ENCODE measurements at places on chromosomes 13 and 19.

DNA sequence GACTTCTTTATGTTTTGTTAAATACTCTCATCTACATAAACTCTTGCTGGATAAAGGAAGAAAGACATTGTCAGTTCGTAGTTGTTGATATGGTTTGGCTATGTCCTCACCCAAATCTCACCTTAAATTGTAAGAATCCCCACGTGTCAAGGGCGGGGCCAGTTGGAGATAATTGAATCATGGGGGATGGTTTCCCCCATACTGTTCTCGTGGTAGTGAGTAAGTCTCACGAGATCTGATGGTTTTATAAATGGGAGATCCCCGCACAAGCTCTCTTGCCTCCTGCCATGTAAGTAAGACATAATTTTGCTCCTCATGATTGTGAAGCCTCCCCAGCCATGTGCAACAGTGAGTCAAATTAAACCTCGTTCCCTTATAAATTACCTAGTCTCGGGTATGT is 3.6 kb downstream of the ADGRE1 start:
- DNase-seq, result no peak

- no peak for DNase-seq
Measured at GRCh38 chr19:42279155-42279901, 10.3 kb downstream of the CIC start.

GRCh38 chr19:13849991-13850909 is 26.7 kb upstream of the NANOS3 start:
- no peak for DNase-seq

DNA sequence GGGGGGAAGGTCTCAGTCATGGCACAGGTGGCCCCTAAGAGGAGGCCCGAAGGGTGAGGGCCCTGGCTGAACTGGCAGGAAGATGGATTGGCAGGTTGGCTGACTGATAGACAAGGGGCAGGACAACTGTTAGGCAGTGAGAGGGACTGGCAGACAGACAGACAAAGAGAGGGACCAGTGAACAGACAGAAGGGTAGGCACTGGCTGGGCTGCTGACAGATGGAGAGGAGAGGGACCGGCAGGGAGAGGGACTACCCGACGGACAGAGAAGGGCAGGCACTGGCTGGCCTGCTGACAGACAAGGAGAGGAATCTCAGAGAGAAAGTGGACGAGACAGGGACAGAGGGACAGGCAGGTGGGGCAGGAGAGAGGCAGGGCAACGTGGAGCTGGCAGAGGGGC is 31.8 kb upstream of the EHD2 start:
- no peak for DNase-seq

DNA sequence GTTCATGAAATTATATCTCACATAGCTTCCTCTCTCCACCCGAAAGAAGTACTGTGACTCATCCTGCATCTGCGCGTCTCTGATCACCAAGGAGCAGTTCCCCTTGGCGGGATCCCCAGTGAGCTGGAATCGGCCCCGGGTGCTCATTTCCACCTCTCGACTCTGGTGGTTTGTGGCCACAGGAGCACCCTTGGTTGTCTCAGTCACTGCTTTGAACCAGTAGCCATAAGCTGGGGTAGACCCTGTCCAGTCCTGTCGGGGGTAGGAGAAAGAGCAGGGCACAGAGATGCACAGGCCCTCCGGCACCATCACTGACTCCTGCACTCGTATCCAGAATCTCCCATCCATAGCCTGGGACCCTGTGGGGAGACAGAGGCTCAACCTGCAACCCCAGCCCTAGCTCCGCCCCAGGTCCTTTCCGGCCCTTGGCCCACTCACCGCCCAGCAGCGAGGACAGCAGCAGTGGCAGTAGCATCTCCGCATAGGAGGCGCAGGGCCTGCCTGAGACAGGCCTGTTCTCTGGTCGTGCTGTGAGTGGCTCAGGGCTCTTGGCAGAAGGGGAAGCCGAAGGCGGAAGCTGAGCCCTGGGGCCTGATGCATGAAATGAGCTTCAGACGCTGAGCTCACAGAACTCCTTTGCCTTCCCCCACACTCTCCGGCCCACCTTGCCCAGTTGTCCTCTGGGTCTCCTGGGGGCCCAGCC is at the start of gene SIGLEC10:
Gene SIGLEC10, minus strand, starts transcription at position 536 of the 703 bp plus-strand sequence. Its CDS starts 61 bp downstream, at position 475.
- peak; percentile 76 for DNase-seq
